ENCODE measurements at places on chromosomes 7 and 10. TPM values are rescaled to one million over a fixed set of nuclear protein-coding genes. Genes with fewer than 3 reads are reported as not detected.

DNA sequence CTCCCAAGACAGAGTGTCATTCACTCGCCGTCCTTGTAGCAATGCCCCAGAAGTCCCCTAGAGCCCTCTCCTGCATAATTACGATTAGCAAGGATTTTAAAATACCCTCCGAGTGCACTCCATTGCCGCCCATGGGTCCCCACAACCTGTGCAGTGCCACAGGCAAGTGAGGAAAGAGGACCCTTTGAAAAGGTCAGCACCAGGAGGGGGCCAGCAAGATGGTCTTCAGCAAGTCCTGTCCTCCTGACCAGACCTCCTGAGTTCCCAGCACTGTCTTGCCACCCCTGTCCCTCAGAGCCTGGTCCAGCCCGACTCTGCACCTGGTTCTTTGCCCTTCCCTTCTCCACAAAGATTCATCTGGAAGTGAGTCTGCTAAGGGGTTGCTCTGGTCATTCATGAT, 32.1 kb downstream of the CLRN3 start:
- no peak for DNase-seq

- no peak for DNase-seq
Observed at GRCh38 chr7:101693498-101694091, 64.5 kb upstream of the MYL10 start.

Gene RSU1
- 36.6 TPM for total RNA-seq

DNA sequence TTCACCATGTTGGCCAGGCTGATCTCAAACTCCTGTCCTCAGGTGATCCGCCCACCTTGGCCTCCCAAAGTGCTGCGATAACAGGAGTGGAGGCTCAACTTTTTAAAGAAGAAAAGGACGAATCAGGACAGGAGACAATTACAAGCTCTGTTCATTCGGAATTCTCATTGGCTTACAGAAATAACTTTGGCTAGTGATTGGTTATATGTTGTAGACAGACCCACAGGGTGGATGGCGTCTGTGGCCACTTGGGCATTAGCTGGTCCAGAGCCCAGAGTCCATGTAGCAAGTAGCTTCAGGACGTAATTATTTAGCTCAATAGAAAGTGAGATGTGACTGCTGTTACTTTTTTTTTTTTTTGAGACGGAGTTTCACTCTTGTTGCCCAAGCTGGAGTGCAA, 160.5 kb upstream of the TNRC18 start:
- no peak for DNase-seq

Gene FAM107B
- total RNA-seq = 10.0 TPM

GRCh38 chr10:123854498-123854897, 37.1 kb downstream of the CPXM2 start:
- no peak for DNase-seq

GRCh38 chr10:404346-404745, 269.1 kb downstream of the ZMYND11 start:
- no peak for DNase-seq

DNA sequence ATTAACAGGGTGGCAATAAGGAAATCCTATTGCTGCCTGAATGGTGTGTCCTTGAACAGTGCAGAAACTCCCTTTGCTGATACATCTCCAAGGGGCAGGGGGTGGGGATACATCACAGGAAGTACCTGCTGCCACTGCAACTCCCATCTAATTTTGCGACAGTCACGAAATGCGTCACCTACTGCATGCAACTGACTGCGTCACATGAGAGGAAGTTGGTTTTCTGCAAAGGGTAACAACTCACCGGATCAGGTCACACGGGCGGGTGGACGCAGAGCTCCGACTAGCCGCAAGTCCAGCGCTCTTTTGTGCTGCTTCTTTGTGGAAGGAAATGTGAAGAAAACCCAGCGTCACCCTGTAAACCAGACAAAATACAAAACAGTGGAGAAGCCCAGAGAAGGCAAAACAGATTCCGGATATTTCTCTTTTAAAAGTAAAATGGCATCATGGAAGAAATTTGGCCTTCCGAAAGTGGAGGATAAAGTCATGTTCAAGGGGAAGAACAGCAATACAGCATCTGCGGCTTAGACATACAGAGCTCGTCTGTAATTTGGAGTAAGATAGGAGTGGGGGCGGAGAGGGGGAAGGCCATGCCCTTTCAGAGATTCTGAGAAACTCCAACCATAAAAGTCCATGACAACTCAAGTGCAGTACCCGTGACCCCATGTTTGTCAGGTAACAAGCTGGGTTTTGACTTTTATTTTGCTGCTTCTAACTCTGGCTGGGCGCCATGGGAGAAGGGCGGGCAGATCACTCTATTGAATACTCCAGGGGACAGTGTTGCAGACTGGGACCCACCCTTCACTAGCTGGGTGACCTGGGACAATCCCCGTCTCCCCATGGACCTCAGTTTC, 32.3 kb upstream of the PLEKHS1 start:
- DNase-seq = no peak

Gene ACTR1A
- total RNA-seq = 100 TPM

DNA sequence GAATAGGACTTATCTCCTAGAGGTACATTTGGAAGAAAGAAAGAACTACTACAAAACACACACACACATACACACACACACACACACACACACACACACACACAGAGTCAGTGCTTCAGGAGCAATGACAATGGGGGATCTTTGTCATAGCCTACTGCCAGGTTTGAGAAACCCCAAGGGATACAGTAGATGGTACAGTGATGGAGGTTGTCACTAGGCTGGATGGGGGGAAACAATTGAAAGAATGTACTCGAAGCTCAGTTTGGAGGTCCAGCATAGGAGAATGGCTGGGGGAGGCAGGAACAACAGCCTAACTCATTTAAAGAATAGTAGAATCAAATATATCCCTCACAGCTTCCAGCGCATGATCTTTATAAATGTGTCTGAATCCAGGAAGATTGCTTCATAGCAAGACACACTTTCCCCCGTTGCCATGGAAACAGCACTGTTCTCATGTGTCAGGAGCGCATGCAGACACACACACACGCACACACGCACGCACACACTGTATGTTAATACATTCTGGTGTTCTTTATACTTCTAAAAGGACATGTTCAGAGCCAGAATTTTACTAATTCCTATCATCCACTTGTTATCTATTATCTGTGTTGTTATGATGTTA, 32.6 kb upstream of the ZNRF2 start:
- no peak for DNase-seq

- no peak for DNase-seq
Observed at GRCh38 chr10:117972168-117972837, 74.4 kb downstream of the RAB11FIP2 start.

GRCh38 chr10:63515002-63515763, 6.0 kb upstream of the REEP3 start:
- peak; percentile 39 for DNase-seq

DNA sequence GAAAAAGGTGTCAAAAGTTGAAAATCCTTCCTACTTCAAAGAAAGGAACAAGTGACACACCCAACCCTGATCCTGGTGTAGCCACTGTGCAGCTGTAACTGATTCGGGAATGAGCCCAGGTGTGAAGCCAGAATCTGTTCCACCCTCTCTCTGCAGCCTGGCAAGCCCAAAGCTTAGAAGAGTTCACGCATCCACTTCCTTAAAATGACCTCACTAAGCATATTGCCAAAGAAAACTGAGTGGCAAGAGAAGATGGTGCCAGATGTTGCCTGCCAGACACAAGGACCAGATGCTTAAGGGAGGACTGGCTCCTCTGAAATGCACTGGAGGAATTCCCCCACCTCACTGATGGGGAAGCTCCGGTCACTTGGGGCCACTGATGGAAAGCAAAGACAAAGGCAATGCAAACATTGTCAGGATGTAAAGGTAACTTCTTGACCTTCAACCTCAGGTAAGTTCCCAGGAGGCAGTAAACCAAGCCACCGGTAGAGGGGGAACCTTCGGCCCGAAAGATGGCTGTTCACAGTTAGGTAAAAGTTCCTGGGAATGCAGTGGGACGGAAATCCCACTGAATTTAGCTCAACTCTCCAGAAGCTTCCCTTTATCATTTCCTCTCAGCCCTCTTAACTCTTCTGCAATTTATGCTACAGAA, 554.9 kb downstream of the KCNMA1 start:
- DNase-seq = no peak

Gene MMRN2
- 1.8 TPM for total RNA-seq

Gene SH2D4B
- total RNA-seq = not detected

- no peak for DNase-seq
Observed at GRCh38 chr10:49222170-49222569, 34.0 kb upstream of the TMEM273 start.

- no peak for DNase-seq
Observed at GRCh38 chr10:71396711-71397295, at the start of gene CDH23. CDH23 (plus strand) TSS chr10:71396920; CDS start chr10:71439832, 42,912 bp downstream.

- DNase-seq = no peak
Observed at GRCh38 chr10:75129537-75129936, 18.1 kb downstream of the SAMD8 start.

GRCh38 chr7:28858895-28859294, 99.2 kb downstream of the TRIL start:
- DNase-seq = no peak

- DNase-seq = peak; percentile 87
Observed at GRCh38 chr7:56097700-56098099, 4.9 kb upstream of the PHKG1 start.

Gene ADIRF
- total RNA-seq = not detected

Gene C7orf33
- total RNA-seq = not detected

DNA sequence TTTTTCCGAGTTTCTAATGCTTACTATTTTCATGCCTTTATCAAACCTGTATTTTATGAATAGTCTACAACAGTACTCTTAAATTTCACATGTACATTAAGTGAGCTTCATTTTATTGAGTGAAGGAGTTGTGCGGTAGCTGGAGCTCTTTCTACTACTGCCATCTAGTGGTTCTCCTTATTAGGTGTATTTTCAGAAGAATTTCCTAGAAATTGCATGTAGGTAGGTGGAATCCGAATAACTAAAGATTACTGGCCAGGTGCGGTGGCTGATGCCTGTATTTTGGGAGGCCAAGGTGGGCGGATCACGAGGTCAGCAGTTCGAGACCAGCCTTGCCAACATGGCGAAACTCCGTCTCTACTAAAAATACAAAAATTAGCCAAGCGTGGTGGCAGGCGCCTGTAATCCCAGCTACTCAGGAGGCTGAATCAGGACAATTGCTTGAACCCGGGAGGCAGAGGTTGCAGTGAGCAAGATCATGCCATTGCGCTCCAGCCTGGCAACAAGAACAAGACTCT, 38.3 kb downstream of the LRRC72 start:
- peak; percentile 86 for DNase-seq

GRCh38 chr7:105163718-105164117, 149.7 kb downstream of the KMT2E start:
- DNase-seq = no peak

- DNase-seq = no peak
Observed at GRCh38 chr10:62805231-62806099, 945 bp downstream of the ADO start.

Gene GSTO1
- total RNA-seq = 239 TPM

- DNase-seq = no peak
Observed at GRCh38 chr10:52314822-52315552, 906 bp downstream of the DKK1 start.

GRCh38 chr10:99917963-99918825, 91.6 kb downstream of the DNMBP start:
- DNase-seq = no peak

Gene SPDYE9
- not detected for total RNA-seq

Gene LRIT1
- total RNA-seq = not detected

Gene COL28A1
- not detected for total RNA-seq

DNA sequence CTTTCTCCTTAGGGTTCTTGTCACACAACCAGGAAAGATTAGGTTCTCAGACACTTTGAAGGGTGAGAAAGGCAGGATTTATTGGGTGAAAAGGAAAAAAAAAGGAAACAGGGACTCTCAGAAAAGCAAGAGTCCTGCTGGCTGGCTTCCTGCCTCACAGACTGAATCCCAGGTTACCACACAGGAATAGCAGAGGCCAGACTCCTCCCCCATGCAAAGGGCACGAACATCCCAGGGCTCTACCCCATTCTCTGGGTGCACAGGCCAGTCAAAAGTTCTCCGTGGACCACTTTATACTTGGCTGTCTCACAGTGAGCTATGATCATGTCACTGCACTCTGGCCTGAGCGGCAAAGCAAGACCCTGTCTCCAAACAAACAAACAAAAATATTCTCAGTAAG, 42.6 kb downstream of the HOXA1 start:
- no peak for DNase-seq

GRCh38 chr7:28677668-28678067, 265.4 kb downstream of the CREB5 start:
- no peak for DNase-seq

GRCh38 chr10:68938884-68939283, 17.1 kb upstream of the DDX21 start:
- DNase-seq = no peak

Gene ACTL6B
- total RNA-seq = not detected

Gene PHYHIPL
- total RNA-seq = 0.06 TPM

DNA sequence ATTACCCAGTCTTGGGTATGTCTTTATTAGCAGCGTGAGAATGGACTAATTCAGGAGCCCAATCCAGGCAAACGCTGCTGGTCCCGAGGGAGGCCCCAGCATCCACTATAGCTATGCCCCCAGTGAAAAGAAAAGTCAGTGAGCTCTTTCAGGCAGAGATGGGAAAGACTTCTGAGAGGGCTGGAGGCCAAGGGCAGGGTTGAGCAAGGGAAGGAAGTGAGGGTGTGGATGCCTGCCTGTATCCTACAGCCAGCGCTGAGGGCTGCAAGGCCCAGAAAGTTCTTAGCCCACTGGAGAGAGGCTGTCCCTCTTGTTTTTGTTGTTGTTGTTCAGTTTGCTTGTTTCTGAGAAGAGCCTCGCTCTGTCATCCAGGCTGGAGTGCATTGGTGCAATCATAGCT, 261.6 kb downstream of the ZEB1 start:
- no peak for DNase-seq

DNA sequence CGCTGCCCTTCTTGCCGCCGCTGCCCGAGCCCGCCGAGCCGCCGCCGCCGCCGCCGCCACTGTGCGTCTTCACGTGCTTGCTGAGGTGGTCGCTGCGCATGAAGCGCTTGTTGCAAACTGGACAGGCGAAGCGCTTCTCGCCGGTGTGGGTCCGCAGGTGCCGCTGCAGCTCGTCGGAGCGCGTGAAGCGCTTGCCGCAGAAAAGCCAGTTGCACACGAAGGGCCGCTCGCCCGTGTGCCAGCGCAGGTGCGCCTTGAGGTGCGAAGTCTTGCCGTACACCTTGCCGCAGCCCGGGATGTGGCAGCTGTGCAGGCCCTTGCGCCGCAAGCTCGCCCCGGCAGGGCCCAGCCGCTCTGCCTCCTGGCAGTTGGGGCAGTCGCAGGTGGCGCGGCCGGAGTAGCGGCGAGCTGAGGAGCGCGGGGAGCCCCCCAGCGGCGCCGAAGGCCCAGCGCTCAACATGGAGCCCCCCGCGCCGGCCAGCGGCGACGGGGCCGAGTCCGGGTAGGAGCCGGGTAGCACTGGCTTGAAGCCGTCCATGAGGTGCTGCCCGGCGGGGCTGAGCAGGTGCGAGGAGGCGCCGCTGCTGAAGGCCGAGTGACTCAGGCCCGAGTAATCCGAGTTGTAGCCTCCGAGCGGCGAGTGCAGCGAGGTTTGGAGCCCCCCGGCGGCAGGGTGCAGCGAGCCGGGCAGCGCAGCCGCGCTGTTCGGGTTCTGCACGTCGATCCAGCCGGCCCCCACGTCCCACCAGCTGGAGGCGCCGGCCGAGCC, 2.1 kb downstream of the SP8 start:
- DNase-seq = peak; percentile 78
